ENCODE measurements at places on chromosomes 2 and 18. TPM values are rescaled to one million over a fixed set of nuclear protein-coding genes. Genes with fewer than 3 reads are reported as not detected.

GRCh38 chr18:44850001-44850400 lies 169.3 kb downstream of the SETBP1 start:
- H3K4me3 ChIP-seq: no peak overlapping the region
- DNase-seq: no peak
- no peaks in the 10 kb centered on the region for H3K4me1 ChIP-seq
- no peaks in the 10 kb centered on the region for H3K36me3 ChIP-seq
- H3K27me3 ChIP-seq: peaks cover 3% of the 10 kb centered on the region

- no peak for DNase-seq
- peaks cover 25% of the 10 kb centered on the region for H3K36me3 ChIP-seq
- H3K4me3 ChIP-seq: no peak overlapping the region
- peaks cover 35% of the 10 kb centered on the region for H3K4me1 ChIP-seq
- no peaks in the 10 kb centered on the region for H3K27me3 ChIP-seq
Observed at GRCh38 chr2:101806123-101806522, 108.6 kb downstream of the MAP4K4 start.

Gene NRP2
- 7.1 TPM for total RNA-seq

- H3K27ac ChIP-seq: no peak overlapping the region
- no peak overlapping the region for H3K4me3 ChIP-seq
- no peaks in the 10 kb centered on the region for H3K27me3 ChIP-seq
- H3K4me1 ChIP-seq: no peaks in the 10 kb centered on the region
Observed at GRCh38 chr2:129334128-129334527, 645.3 kb upstream of the RAB6C start.

Gene HYCC2
- 32.0 TPM for total RNA-seq

GRCh38 chr18:77486985-77487384 lies 237.3 kb downstream of the GALR1 start:
- no peak overlapping the region for H3K27ac ChIP-seq
- H3K4me3 ChIP-seq: no peak overlapping the region
- H3K36me3 ChIP-seq: no peaks in the 10 kb centered on the region
- H3K27me3 ChIP-seq: peaks cover 4% of the 10 kb centered on the region
- DNase-seq: no peak

- H3K36me3 ChIP-seq: no peaks in the 10 kb centered on the region
- no peak overlapping the region for H3K27ac ChIP-seq
- no peaks in the 10 kb centered on the region for H3K4me1 ChIP-seq
- no peak overlapping the region for H3K4me3 ChIP-seq
- DNase-seq: no peak
- no peaks in the 10 kb centered on the region for H3K27me3 ChIP-seq
Observed at GRCh38 chr2:119249311-119249710, 25.7 kb downstream of the STEAP3 start.

Gene HSBP1L1
- 11.5 TPM for total RNA-seq

- no peak overlapping the region for H3K4me3 ChIP-seq
- no peak for DNase-seq
- H3K36me3 ChIP-seq: no peaks in the 10 kb centered on the region
- H3K4me1 ChIP-seq: no peaks in the 10 kb centered on the region
- H3K27me3 ChIP-seq: peaks cover 27% of the 10 kb centered on the region
Observed at GRCh38 chr18:21448299-21448698, 152.2 kb downstream of the ESCO1 start.

Gene EMX1
- total RNA-seq: not detected

DNA sequence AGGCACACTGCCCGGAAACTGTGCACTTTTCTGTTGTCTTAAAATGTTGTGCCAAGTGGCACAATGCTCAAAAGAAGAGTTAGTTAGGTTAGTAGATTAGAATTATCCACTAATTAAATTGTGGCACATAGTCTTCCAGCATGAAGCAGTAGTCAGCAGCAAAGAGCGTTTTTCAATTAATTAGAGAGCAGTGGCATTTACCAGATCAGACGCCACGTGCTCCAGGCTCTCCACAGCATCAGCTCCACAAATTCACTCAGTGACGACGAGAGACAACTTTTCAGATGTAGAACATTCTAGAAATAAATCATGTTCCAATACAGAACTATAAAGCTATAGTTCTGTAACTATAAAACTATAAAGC lies 16.4 kb upstream of the RTTN start:
- no peak overlapping the region for H3K27ac ChIP-seq
- no peaks in the 10 kb centered on the region for H3K36me3 ChIP-seq
- H3K27me3 ChIP-seq: peaks cover 36% of the 10 kb centered on the region
- no peak for DNase-seq
- no peaks in the 10 kb centered on the region for H3K4me1 ChIP-seq

DNA sequence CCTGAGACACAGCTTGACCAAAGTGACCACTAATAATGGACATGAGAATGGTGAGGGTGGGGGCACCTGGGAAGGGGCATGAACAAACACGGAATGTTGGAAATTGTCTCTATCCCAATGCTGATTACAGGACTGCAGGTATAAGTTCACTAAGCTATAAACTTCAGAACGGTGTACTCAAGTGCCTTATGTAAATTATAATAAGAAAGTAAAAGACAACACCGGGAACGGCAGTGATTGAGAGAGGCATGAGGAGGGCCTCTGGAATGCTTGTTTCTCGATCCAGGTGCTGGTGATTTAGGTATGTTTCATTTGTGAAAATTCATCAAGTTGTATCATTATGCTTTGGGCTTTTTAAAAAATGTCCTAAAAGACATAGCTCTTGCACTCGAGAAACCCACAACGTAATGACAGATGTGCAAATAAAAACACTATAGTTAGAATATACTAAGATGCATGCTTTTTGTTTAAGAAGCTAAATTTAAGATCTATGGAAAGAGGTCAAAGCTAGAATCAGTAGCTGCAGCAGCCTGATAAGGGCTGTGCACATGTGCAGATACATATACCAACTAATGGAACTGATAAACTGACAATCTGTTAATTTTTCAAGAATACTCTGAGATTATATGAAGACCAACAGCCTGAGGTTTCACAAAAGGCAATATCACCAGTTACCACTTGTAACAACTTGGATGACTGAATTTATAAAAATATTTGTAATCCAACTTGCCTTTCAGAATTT lies 7.6 kb downstream of the HIBCH start:
- H3K36me3 ChIP-seq: peaks cover 11% of the 10 kb centered on the region
- DNase-seq: no peak
- no peak overlapping the region for H3K27ac ChIP-seq

Gene ZNF396
- 0.77 TPM for total RNA-seq

GRCh38 chr2:111032721-111033429 lies 87.8 kb upstream of the BCL2L11 start:
- H3K36me3 ChIP-seq: no peaks in the 10 kb centered on the region
- H3K27ac ChIP-seq: no peak overlapping the region
- H3K27me3 ChIP-seq: peaks cover 20% of the 10 kb centered on the region
- DNase-seq: no peak
- no peaks in the 10 kb centered on the region for H3K4me1 ChIP-seq
- no peak overlapping the region for H3K4me3 ChIP-seq

Gene RNMT
- 34.0 TPM for total RNA-seq

GRCh38 chr18:74942319-74942910 lies 266.5 kb downstream of the PTGR3 start:
- peak overlapping the region; percentile 11 for H3K27ac ChIP-seq
- H3K4me3 ChIP-seq: peak overlapping the region; percentile 48
- H3K4me1 ChIP-seq: peaks cover 19% of the 10 kb centered on the region
- H3K36me3 ChIP-seq: no peaks in the 10 kb centered on the region

GRCh38 chr2:39649511-39649910 lies 16.2 kb upstream of the TMEM178A start:
- H3K27ac ChIP-seq: no peak overlapping the region
- no peaks in the 10 kb centered on the region for H3K36me3 ChIP-seq
- no peak for DNase-seq
- H3K27me3 ChIP-seq: peaks cover 5% of the 10 kb centered on the region

DNA sequence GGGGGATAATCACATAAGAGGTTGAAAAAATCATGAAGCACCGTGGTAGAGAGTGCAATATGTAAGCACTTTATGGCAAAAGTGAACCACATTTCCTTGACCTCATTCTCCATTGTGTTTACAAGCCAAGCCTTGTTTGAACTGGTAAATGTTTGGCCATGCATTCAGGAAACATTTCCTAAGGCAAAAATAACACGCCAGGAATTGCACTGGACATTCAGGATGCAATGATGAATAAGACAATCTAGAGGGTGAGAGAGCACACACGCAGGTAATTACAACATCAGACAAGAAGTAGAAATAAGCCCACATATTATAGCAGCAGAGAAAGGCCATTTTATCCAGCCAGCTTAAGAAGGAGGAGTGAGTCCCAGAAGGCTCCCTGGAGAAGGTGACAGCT lies 218.0 kb upstream of the OSR1 start:
- H3K27me3 ChIP-seq: no peaks in the 10 kb centered on the region
- H3K4me3 ChIP-seq: no peak overlapping the region
- no peaks in the 10 kb centered on the region for H3K4me1 ChIP-seq
- DNase-seq: no peak

DNA sequence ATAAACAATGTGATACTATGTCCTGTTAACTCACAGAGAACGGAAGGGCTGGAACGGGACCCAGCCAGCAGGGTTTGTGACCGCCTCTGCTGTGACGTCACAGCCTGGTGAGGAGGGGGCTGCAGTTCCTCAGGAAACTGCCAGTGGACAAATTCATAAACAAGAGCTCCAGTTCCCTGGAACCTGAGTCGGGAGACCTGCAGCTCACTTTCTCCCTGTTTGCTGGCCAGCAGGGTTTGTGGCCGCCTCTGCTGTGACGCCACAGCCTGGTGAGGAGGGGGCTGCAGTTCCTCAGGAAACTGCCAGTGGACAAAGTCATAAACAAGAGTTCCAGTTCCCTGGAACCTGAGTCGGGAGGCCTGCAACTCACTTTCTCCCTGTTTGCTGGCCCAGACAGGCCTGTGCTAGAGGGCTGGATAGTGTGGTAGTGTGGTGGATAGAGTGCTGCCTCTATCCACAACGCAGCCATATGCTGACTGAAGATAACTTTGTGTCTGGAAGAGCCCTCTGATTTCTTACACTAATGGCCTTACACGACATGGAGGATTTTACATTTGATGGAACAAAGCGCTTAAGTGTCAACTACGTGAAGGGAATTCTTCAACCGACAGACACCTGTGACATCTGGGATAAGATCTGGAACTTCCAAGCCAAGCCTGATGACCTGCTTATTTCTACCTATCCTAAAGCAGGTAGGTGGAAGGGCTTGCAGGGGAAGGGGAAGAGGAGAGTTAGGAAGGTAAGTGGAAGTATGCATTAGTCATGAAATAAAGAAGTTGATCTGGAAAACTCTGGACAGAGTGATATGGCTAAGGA lies at the start of gene SULT1C4:
Gene SULT1C4 (plus strand): TSS at position 140 of the 816 bp plus-strand sequence. CDS start 384 bp downstream, at position 524.
- no peak within 1 kb of the TSS for H3K4me3 ChIP-seq
- no peaks in the 10 kb centered on the region for H3K36me3 ChIP-seq
- peaks cover 4% of the 10 kb centered on the region for H3K27me3 ChIP-seq
- no peak for DNase-seq

Gene MC5R
- not detected for total RNA-seq

Gene LYPD6
- total RNA-seq: not detected

- H3K36me3 ChIP-seq: no peaks in the 10 kb centered on the region
- H3K27me3 ChIP-seq: peaks cover 27% of the 10 kb centered on the region
- no peak for DNase-seq
- no peaks in the 10 kb centered on the region for H3K4me1 ChIP-seq
- no peak overlapping the region for H3K4me3 ChIP-seq
- H3K27ac ChIP-seq: no peak overlapping the region
Observed at GRCh38 chr18:9749611-9750010, 41.5 kb downstream of the RAB31 start.

Gene UPP2
- not detected for total RNA-seq

DNA sequence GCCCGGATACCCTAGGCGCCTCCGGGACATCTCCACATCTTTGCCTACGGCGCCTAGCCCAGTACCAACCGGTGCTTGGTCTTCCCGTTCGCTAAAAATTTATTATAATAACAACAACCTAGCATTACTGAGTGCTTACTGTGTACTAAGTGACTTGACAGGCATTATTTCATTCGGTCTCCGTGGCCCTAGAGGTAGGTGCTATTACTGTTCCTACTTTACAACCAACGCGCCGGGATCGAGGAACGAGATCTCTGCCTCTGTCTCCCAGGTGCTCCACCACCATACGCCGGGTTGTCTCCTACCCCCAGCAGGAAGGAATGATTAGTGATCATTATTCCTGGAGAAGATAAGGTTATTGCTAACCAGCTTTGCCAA lies 657 bp upstream of the BIN1 start:
- H3K36me3 ChIP-seq: no peaks in the 10 kb centered on the region
- peak overlapping the region; percentile 79 for H3K4me3 ChIP-seq
- no peak for DNase-seq
- peak overlapping the region; percentile 46 for H3K27ac ChIP-seq

DNA sequence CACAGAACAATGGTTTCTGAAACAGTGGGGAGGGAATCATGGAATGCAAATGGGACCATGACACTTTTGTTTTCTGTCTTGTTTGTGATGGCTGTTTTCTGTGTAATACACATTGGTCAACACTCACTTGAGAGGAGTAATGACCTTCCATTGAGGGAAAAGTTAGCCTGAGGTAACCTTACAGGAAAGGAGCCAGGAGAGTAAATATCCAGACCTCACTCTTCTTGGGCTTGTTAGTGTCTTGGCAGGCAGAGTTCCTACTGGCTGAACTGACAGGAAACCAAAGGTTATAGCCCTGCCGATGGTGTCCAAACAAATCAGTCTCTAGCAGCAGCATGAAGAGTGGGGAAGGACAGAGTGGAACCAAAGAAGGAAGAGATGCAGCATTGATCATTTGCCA lies 17.2 kb upstream of the RPRM start:
- H3K36me3 ChIP-seq: no peaks in the 10 kb centered on the region
- H3K4me3 ChIP-seq: no peak overlapping the region
- no peak for DNase-seq
- H3K27me3 ChIP-seq: no peaks in the 10 kb centered on the region
- no peak overlapping the region for H3K27ac ChIP-seq
- no peaks in the 10 kb centered on the region for H3K4me1 ChIP-seq

GRCh38 chr2:120395221-120396012 lies 49.5 kb downstream of the INHBB start:
- no peak overlapping the region for H3K4me3 ChIP-seq
- DNase-seq: no peak
- H3K36me3 ChIP-seq: no peaks in the 10 kb centered on the region
- H3K4me1 ChIP-seq: no peaks in the 10 kb centered on the region
- no peaks in the 10 kb centered on the region for H3K27me3 ChIP-seq

GRCh38 chr18:49355028-49355427 lies 105.4 kb downstream of the DYM start:
- no peak overlapping the region for H3K27ac ChIP-seq
- DNase-seq: no peak
- peaks cover 7% of the 10 kb centered on the region for H3K4me1 ChIP-seq
- H3K4me3 ChIP-seq: no peak overlapping the region

DNA sequence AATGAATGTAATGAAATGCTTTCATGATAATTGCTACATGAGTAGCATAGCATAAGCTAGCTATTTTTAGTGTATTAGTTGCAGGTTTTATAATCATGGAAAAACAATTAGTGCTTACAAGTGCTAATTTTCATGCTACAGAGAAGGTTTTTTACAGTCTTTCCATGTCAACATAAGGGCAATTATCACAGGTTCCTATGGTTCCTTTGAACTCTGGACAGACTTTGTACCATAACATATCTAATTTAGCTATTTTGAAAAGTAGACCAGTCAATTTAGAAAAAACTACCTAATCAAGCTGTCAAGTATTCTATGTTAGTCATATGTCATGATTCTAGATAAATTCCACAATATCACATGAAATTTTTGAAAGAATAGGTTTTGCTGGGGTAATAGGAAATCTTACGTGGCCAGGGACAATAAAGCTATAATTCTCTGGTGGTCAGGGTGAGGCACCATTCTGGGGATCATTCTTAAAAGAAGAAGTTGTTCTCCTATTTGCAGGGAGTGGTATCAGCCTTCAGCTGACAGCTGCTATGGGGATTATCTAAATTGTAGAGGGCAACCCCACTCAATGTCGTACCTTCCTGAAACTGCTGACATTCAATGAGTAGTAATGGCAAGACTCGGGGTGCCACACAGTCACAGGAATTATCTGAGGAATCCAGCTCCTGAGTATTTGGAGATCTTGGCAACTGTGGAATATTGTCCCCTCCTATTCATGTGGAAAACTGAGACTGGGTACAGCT lies 724.0 kb upstream of the LINC00305 start:
- H3K4me1 ChIP-seq: no peaks in the 10 kb centered on the region
- no peaks in the 10 kb centered on the region for H3K36me3 ChIP-seq
- no peaks in the 10 kb centered on the region for H3K27me3 ChIP-seq
